ENCODE measurements at places on chromosomes 1 and 21.
A peak's percentile ranks its signal among the peaks of the same experiment; 100 is the strongest.

DNA sequence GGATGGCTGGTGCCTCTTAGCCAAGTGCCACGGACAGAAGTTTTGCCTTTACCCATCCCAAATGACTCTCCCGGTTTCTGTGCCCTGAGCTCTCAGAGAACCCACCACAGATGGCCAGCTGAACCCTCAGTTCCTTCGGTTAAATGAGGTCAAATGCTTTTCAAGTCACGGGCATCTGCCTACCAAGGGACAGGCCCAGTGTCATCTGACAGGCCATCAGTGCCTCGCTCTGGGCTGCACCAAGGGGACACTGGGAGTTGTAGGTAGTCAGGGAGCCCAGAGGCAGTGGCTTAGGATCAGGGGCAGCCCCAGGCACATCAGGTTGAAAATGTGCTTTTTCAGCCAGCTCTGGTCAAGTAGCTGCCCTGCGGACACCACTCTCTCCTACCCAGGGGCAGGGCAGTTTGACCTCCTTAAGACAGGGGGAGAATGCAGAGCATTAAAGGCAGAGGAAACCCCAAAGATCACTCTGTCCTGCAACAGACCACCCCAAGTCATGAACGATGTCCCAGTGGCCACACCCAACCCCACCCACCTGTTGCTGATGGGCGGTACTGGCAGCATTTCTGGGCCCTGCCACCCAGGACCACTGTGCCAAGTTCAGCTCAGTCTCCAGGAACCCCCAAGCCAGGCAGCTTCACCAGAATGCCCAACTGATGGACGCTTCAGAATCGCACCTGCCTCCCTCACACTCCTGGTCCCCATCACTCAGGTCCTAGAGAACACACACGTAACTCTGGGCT lies 60.7 kb downstream of the CASZ1 start:
- DNase-seq, result no peak

DNA sequence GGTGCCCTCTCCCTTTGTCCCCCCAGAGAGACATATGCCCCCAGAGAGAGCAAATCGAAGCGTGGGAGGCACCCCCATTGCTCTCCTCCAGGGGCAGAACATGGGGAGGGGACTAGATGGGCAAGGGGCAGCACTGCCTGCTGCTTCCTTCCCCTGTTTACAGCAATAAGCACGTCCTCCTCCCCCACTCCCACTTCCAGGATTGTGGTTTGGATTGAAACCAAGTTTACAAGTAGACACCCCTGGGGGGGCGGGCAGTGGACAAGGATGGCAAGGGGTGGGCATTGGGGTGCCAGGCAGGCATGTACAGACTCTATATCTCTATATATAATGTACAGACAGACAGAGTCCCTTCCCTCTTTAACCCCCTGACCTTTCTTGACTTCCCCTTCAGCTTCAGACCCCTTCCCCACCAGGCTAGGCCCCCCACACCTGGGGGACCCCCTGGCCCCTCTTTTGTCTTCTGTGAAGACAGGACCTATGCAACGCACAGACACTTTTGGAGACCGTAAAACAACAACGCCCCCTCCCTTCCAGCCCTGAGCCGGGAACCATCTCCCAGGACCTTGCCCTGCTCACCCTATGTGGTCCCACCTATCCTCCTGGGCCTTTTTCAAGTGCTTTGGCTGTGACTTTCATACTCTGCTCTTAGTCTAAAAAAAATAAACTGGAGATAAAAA lies 8.4 kb downstream of the EFNA3 start:
- DNase-seq, result no peak

- no peak for DNase-seq
Observed at GRCh38 chr1:35326246-35326866, 57.8 kb downstream of the ZMYM4 start.

DNA sequence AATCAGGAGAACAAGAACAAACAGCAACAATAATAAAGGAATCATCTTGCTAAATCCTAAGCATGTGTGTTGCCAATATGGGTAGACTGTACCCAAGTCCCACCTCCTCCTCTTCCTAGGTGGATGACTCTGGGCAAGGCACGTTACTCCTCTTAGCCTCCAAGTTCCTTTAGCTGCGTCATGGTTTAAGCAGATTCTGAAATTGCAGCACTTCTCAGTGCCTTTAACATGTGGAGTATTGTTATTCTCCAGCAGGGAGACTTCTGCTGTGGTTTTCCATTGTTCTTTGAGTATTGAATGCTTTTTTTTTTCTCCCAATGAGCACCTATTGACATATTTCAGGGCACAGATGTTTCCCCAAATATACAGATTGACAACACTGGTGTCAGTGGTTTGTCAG lies 15.5 kb downstream of the ARHGEF10L start:
- DNase-seq, result no peak

GRCh38 chr1:224623743-224624333 lies 7.7 kb downstream of the CNIH3 start:
- peak; percentile 83 for DNase-seq

DNA sequence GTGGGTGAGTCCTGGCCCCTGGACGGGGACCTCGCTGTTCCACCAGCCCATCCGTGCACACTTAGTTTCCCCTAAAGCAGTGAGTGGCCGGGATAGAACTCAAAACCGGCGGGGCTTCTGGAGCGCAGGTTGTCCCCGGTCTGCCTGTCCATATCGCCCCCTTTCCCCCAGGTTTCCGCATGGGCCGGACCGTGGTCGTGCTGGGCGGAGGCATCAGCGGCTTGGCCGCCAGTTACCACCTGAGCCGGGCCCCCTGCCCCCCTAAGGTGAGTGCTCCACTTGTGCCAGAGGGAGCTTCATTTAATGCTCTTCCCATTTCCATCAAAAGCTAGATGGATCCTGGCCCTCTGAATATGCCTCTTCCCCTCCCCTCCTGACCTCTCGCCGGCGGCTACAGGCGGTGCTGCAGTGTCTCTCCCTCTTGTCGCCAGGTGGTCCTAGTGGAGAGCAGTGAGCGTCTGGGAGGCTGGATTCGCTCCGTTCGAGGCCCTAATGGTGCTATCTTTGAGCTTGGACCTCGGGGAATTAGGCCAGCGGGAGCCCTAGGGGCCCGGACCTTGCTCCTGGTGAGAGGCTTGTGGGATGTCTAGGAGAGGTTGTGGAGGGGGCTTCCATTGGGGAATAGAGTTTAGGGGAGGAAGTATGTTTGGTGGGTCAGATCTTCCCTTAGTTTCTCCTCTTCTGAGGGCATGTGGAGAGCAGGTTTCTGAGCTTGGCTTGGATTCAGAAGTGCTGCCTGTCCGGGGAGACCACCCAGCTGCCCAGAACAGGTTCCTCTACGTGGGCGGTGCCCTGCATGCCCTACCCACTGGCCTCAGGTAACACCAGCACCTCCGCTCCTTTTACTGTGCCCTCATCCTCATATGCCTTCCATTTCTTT lies 683 bp downstream of the PPOX start:
- DNase-seq, result no peak

DNA sequence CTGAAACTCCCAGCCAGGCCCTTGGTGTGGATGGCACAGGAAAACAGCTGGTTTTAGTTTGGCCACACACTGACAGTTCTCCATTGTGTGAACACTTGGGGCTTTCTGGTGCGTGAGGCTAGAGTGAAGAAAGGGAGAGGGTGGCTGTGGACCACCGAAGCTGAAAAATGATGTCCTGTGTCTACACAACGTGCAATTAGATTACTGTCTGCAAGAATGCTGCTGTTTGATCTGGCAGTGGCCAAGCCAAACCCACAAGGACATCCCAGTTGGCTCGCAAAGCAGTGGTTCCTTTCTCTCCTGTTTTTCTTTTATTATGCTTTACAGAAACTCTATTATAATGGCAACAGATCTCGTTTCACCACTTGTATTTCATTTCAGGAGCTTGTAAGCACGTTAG lies 58.9 kb downstream of the ERG start:
- DNase-seq, result no peak

GRCh38 chr1:218686761-218687160 lies 341.6 kb downstream of the TGFB2 start:
- DNase-seq, result no peak

- DNase-seq, result no peak
Observed at GRCh38 chr1:64315402-64315801, 112.0 kb downstream of the UBE2U start.

DNA sequence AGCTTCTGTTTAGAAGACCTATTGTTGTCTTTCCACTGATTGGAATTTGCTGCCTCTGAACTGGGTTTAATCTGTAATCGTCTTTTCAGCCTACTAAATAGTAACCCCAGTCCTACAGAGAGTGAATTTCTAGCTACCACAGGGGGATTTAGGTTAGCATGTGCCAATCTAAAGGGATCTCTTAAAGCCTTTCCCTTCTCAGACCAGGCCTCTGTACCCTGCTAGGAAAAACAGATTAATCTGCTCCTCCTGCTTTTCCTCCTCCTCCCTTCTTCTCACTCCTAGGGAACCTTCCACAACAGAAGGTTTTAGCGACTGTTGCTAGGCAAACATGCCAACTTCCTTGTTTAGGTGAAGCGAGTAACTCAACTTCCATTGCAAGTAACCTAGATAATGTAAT lies 1.3 kb upstream of the RC3H1 start:
- DNase-seq, result peak; percentile 23

GRCh38 chr1:205210756-205211168 lies 740 bp downstream of the DSTYK start:
- no peak for DNase-seq

DNA sequence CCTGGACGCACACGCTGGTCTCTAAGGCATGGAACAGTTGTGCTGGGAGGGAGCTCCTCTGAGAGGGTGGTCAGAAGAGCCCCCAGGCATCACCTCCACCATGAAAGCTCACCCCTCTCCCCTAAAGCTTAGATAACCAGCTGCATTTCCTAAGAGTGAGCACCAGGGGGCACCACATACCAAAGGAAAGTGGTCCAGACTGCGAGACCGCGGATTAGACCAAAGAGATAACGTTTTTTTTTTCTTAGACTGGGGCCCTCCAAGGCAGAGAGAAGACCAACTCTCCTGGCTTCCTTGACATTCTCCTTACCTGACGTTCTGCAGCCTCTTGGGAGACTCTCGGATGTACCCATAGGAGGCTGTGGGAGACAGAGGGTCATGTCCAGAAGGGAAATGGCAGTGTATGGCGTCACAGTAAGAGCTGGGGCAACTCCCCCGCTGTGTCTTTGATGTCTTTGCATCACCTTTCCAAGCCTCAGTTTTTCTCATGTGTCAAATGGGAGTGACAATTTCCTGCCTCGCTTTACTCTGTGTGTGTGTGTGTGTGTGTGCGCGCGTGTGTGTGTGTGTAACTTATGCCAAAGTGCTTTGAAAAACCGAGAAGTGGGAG lies 12.3 kb upstream of the IFNLR1 start:
- DNase-seq, result peak; percentile 77

DNA sequence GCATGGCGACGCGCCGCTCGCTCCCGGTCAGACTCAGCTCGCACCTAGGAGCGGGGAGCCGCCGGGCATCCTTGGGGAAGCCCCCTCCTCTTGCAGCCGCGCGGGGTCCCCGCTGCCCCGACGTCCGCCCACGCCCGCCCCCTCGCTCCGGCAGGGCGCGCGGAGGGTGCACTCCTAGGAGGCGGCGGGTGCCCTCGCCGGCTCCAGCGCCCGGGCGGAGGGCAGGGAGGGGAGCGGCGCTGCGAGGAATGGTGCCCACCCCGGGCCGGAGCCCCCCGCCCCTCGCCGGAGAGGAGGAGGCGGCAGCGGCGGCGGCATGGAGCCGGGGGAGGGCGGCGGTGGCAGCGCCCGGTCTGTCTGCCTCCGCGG lies 488 bp downstream of the FAM78B start:
- DNase-seq, result no peak

DNA sequence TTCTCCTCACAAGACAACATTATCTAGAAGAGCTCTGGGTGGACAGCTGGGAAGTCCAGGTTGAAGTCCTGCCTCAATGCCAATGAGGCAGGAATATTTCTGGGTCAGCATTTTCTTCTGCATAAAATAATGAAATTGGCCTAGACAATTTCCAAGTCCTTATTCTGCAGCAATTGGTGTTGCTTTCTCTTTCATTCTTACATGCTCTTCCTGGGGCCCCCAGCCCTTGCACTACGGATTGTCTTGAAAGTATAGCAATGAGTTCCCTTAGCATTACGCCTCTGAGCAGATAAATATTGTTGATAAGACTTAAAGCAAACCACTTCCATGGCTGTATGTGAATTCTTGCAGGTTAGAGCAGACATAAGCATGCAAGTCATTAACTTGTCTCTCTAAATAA lies 188.5 kb downstream of the TGFBR3 start:
- DNase-seq, result peak; percentile 24

DNA sequence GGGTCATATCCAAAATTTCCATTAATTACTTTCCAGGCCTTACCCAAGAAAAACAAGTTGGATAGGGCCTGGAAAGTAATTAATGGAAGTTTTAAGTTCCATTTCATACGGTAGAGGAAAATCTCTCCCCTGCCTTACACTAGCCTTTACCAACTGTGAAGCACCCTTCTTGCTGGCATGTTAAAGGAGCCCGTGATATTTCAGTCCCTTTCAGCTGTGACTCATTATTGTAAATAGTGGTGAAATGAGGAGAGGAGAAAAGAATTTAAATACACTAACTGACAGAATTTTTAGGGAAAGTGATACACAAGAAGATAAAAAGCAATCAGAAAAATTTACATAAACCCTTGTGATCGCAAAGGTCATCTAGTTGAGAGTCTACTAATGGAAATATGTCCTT lies 20.3 kb upstream of the KAZN start:
- DNase-seq, result no peak

GRCh38 chr1:206020393-206021007 lies 3.2 kb downstream of the CTSE start:
- no peak for DNase-seq

GRCh38 chr1:19665496-19666465 lies 1.1 kb downstream of the HTR6 start:
- no peak for DNase-seq

GRCh38 chr1:41898191-41898713 lies 20.5 kb downstream of the HIVEP3 start:
- peak; percentile 81 for DNase-seq

DNA sequence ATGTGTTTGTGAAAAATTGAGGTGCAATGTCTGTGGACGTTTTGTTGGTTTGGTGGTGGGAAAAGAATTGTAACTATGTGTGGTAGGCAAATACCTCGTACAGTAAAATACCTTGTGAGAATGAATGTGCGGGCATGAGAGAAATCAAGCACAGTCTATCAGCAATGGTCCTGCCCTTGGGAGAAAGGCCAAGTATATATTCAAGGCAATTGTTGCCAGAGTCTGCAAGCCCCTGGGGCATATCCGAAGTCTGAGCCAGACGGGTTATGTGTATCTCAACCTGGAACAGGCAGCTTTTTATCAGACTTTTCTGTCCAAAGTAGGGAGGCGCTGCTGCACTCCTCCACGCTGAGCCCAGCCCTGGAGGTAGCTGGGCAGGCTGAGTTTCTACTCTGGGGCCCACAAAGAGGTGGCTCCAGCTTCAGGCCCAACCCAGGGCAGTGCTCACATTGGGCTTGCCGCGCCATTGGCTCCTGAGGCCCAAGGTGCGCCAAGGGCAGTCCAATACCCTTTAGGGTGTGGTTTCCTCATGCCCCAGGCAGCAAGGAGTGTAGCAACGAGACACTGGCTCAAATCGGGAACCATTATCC lies 9.4 kb upstream of the GNL2 start:
- DNase-seq, result no peak

DNA sequence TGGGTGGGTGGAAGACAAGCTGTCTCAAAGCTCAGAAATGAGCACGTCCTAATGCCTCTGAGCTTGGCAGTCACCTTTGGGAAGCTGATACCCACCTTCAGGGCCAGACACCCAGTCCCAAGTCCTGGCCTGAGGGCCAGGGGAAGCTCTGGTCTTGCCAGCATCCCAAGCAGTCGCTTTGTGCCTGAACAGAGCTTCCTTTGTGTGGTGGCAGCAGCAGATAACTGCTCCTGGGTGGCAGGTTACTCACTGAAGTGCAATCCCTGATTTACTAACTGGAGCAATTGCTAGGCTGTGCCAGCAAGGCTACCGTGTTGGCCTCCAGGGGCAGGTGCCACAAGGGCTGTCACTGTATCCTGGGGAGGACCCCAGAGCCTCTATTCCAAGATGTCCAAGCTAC lies 40.4 kb upstream of the GRHL3 start:
- DNase-seq, result no peak
